ENCODE measurements at places on chromosomes 6 and 20.
A peak's percentile ranks its signal among the peaks of the same experiment; 100 is the strongest.

- peak; percentile 12 for DNase-seq
Measured at GRCh38 chr6:90610751-90611542, 24.1 kb upstream of the MAP3K7 start.

GRCh38 chr6:4163408-4164116, 28.2 kb upstream of the ECI2 start:
- no peak for DNase-seq

- no peak for DNase-seq
Measured at GRCh38 chr6:135651964-135652755, 154.6 kb upstream of the AHI1 start.

GRCh38 chr6:106574741-106575458, 54.4 kb downstream of the RTN4IP1 start:
- no peak for DNase-seq

GRCh38 chr6:118333772-118334171, 214.3 kb upstream of the PLN start:
- no peak for DNase-seq

GRCh38 chr6:166435574-166435973, 52.8 kb upstream of the MPC1 start:
- peak; percentile 32 for DNase-seq

GRCh38 chr6:109628158-109629000, 62.6 kb downstream of the AK9 start:
- DNase-seq = no peak

GRCh38 chr6:26439151-26440125, 866 bp upstream of the BTN3A3 start:
- no peak for DNase-seq

GRCh38 chr6:53528107-53528506, 16.8 kb downstream of the GCLC start:
- no peak for DNase-seq

All from stimulated activated CD4-positive, alpha-beta T cell treated with anti-CD3 and anti-CD28 coated beads, Interleukin-4, amount 100 ng/mL, for 4 hours (primary cell).